ENCODE measurements at places on chromosomes 11 and 22. TPM values are rescaled to one million over a fixed set of nuclear protein-coding genes. Genes with fewer than 3 reads are reported as not detected.
A peak's percentile ranks its signal among the peaks of the same experiment; 100 is the strongest.

Gene WBP2NL
- 12.3 TPM for total RNA-seq

DNA sequence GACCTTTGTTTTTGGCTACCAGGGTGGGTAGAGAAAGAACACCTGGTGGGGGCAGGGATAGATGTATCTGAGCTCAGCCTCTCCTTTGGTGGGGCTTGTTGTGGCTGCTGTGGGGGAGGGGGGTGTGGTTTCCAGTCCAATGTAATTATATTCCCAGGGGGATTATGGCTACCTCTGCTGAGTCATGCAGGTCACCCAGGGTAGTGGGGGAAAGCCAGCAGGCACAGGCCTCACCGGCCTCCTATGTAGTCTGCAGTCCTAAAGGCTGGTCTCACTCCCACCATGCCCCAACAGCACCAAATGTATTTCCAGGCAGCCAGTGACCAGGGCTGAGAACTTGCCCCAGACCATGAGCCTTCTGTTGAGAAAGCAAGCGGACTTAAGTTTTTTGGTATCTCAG lies 119.6 kb downstream of the DYNC2H1 start:
- no peak for DNase-seq

- no peak for DNase-seq
These were observed 8.0 kb upstream of the SLC43A3 start for GRCh38 chr11:57434640-57435546.

DNA sequence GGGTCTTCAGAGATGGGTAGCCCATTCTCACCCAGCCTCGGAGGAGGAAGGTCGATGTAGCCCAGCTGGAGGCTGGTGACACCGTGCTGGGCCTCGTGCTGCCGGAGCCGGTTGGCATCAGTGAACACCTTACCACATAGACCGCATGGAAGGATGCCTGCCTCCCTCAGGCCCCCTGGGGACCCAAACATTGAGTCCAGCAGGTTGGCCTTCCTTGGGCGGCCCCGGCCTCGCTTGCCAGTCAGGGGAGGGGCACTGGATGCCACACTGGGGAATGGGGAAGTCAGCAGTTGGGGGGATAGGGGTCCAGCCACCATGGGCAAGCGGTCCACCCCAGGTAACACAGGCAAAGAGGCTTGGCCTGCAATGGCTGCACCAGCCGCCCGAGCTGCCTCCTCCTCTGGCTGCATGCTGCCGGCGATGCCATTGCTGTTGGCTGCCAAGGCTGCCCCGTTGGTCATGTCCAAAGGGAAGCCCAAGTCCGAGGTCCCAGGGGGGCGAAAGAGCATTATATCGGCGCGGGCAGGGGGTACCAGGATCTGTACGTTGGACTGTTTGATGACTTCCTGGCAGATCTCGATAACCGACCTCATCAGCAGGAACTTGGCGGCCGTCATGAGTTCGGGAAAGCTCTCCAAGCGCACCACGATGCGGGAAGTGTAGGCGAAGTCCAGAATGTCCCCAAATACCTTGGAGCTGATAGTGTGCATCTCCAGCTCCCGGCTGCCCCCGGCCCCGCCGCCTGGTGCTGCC lies 1.4 kb downstream of the PATZ1 start:
- peak; percentile 62 for DNase-seq

DNA sequence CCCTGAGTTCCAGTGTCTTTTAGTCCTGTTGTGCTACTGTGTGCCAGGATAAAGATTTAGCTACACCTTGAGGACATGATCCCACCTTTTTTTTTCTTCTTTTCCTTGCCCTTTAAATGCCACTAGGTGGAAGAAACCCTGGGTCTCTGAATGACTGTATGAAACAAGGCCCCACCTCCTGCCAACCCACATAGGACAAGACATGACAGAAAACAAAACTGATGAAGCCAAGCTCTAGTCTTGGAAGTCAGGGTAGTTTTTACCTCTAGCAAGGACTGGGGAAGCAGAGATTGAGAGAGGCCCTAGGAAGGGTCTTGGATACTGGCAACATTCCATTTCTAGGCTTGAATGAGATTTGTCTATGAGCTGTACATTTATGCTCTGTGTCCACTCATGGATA lies 410.7 kb downstream of the MIAT start:
- no peak for DNase-seq

DNA sequence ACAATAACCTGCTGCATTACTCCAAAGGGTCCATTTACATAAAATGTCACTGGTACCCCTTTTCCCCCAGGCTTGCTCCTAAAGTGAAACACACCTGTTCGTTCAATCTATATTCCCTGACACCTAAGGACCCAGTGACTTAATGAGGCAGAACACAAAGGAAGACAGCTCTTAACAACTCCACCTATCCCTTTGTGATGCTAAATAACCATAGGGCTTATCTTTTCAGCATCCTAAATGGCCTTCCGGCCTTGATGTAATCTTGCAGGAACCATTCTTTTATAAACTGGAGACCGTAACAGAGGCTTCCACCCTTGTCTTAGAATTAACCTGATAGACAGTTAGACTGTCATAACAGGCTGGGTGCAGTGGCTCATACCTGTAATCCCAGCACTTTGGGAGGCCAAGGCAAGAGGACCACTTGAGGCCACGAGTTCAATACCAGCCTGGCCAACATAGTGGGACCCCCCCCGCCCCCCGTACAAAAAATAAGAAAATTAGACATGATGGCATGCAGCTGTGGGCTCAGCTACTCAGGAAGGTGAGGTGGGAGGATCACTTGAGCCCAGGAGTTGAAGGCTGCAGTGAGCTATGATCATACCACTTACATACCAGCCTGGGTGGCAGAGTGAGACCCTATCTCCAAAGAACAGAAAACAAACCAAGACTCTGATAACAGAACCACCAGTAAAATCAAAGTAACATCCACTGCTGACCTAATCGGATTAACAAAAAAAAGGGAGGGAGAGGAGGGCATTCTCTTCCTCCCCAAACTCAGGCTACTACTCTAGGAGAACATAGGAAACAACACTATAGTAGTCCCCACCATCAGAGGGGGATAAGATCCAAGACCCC lies 5.1 kb downstream of the CHEK2 start:
- DNase-seq = no peak
